ENCODE measurements at places on chromosomes 1 and 21.

DNA sequence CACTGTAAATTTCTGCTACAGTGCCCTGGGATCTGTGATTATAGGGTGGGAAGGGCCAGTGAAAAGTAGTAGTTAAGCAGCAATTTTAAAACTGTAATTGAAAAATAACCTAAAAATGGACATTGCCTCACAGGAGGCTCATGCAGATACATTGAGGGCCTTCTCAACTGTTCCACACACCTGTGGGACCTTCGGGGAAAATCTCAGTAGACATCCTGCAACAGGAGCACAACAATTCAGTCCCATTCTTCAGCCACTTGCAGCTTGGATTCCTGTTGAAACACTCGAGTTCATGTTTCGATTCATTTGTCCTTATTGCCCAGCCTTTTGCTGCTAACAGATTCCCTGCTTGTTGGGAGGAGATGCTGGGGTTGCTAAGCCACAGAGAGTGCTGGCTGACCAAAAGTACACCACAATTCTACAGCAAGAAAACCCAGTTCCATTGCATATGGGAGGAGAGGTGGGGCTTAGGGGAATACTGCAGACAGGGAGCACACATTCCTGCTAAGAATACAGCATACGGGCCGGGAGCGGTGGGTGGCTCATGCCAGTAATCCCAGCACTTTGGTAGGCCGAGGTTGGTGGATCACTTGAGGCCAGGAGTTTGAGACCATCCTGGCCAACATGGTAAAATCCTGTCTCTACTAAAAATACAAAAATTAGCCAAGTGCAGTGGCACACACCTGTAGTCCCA lies 4.5 kb downstream of the TMCC2 start:
- DNase-seq: no peak

- DNase-seq: no peak
Measured at GRCh38 chr1:196380316-196380715, 227.9 kb downstream of the KCNT2 start.

- DNase-seq: no peak
Measured at GRCh38 chr1:229328598-229329362, 14.1 kb downstream of the CCSAP start.

DNA sequence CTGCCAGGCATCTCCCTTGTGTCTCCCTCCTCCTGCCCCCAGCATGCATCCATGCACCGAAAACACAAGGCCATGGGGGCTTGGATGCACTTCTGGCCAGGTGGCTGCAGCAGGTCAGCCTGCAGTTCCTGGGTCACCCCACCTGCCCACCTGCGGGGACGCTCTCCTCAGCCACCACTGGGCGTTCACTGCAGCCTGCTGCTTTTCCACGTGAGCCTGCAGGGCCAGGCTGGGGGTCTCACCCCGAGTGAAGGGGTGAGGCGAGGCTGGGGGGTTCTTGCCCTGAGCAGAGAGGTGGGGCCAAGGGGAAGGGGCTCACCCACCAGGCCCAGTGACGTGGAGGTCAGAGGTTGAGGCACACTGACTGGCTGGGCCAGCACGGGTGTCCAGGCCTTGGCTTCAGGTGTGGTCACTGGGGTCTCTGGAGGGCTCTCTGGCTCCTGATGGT lies 64.6 kb downstream of the WNT9A start:
- DNase-seq: no peak

GRCh38 chr1:21620011-21620410 lies 49.1 kb downstream of the RAP1GAP start:
- no peak for DNase-seq

- no peak for DNase-seq
Measured at GRCh38 chr1:1428174-1428573, 7.1 kb upstream of the ANKRD65 start.

GRCh38 chr1:223662943-223663342 lies 2.6 kb downstream of the CAPN8 start:
- no peak for DNase-seq

GRCh38 chr1:87173231-87173630 lies 155.4 kb upstream of the LMO4 start:
- no peak for DNase-seq

DNA sequence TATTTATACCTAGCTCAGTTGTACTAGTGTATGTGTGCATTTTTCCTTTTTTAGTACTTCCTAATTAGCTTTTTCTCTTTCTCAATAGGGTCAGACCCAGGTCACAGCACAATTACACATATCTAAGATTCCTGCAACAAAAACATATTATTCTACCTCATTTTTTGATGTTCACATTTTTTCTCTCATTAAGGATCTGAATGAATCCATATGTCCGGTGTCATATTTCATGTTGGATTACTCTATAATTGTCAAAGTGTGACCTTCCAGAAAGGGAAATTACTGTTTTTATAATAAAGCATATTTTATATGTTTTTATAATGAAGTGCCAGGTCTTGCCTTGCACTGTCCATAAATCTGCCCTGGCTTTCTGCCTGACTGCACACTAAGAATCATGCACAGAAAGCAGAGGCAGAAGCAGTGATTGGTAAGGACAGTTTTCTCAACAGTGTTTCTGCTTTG lies 143.7 kb downstream of the KCNT2 start:
- DNase-seq: no peak

DNA sequence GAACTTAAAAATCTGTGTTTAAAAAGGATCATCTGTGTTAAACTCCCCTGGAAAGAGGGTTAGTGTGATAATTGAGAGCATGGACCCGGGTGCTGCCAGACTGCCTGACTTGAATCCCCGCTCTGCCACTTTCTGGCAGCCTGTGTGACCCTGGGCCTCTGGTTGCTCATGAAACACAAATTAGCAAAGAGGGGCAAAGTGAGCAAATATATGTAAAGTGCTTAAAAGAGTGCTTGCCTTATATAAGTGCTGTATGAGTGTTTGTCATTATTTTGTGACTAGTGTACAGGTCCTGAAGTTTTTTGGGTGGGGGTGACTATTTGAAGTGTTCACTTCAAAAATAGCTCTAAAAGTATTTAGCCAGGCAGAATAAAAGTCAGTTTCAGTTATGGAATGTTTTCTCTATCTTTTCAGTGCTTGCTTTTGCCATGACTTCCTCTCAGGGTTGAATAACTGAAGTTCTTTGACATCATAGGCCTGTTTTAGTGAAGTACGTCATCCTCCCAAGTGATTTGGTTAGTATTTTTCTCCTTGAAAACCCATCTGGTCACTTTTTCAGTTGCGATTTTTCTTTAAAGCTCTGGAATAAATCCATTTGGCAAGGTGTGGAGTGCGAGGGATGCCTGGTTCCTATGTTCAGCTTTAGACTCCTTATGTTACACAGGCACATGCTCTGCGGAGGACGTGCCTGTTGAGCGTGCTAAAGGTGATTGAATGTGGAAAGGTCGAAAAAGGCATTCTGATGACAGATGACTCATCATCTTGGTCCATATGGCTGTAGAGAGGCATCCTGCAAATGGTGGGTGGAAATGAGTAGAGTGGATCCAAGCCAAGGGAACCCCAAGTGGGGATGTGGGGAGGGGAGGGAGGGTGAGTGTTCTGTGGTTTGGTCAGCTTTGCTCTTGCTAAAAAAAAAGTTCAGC lies 47.8 kb downstream of the AK4 start:
- no peak for DNase-seq

DNA sequence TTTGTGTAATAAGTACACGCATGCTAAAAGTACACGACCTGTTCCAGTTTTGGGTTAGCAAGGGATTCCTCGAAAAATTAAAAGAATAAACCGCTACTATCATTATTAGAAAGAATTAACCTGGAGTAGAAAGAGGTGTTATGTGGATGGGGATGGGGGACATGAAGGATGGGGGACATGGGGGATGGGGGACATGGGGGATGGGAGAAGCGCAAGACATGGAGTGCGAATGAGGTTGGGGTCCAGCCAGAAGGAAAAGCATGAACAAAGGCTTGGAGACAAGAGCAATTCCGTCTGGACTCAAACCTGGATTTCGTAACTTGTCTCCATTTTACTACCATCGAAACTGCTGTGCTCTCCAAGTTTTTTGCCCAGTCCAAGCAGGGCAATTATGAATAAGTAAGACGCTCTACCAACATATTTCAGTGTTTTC lies 591 bp upstream of the KDM1A start:
- no peak for DNase-seq

DNA sequence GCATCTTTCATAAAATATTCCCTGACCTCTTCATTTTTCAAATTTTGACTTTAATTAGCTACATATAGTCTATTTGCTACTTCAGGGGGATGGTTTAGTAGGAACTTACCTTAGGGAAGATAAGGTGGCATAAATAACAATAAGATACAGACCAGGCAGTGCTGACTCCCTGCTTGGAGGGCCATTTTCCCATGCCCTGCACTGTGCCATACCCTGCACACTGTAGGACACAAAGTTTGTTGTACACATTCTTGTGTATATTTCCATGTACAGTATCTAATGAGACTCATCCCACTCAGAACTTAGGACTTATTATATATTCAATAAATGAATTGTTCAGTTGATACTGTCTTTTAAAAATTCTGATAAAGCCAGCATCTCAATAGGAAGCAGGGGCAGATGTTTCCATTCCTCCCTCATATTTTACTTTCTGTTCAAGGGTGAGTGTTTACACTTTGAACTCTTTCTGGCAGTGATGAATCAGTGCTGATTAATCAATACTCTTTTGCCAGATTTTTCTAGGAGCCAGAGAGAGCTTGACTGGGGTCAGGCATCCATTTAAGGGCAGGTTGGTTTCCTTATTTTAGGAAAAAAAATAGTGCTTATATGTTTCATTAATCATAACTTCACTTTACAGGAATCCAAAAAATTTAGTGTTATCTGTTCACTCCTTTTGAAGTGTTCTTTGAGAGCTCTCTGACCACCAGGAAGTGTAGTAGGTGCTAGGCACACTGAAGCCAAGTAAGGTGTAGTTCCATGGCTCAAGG lies 30.6 kb downstream of the MPZL1 start:
- no peak for DNase-seq

Data from activated CD4-positive, alpha-beta T cell treated with anti-CD3 and anti-CD28 coated beads for 24 hours (primary cell).